ENCODE measurements at places on chromosomes 3 and 15.

DNA sequence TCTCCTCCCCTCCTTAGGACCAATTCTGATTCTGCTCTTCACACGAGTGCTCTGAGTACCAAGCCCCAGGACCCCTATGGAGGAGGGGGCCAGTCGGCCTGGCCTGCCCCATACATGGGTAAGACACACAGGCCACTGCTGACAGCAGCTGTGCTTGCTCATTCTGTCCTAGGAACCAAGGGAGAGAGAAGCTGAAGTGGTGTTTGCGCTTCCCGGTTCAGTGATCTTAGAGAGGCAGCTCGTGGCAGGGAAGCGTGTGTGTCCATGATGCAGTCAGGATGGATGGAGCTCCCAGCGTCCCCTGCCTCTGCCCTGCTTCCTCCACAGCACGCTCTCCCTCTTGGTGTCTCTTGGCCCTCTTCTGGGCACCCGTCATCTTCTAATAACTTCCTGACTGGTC is 77.6 kb downstream of the CRTC3 start:
- no peak for DNase-seq

DNA sequence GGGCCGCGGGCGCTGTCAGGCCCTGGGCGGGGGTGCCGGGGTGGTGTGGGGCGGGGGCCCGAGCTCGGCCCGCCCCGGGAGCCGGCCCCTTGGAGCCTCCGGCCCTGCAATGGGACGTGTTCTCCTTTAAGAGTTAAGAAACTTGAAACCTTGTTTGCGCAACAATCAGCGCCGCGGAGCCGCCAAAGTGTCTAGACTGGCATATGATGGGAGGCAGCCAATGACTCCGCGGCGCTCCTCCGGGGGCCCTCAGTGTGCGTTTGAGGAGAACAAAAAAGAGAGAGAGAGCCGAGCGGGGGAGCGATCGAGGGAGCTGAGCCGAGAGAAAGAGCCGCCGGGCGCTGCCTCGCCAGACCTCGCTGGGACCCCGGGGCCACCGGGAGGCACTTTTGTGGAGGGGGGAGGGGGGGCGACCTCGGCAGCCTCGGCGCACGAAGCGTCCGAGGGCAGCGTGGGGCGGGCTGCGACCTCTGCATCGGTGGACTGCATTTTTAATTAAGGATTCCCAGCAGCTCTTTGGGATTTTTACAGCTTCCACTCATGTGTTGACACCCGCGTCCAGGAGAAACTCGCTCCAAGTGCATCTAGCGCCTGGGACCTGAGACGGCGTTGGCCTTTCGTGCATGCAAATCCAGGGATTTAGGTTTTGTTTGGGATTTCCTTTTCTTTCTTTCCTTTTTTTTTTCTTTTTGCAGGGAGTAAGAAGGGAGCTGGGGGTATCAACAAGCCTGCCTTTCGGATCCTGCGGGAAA is at the start of gene SMAD6:
Gene SMAD6, plus strand, starts transcription at position 202 of the 752 bp plus-strand sequence. CDS start 1,023 bp downstream, outside the sequence.
- peak; percentile 88 for DNase-seq

DNA sequence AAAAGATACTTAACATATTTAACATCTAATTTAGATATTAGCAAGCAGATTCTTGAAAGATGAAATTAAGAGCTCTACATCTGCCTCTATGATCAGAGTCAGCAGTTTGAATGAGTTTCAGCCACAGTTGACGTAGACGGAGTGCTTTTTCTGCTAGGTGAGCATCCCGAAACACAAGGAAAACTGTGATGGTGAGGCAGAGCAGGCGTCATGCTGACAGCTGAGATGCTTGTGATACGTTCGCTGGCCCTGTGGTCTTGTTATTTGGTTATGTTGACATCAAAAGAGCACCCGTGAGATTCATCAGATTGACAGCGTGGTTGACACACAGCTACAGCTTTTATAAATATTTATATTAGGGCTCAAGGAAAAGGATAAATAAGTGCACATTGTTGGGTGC is 19.6 kb upstream of the GOLGA8B start:
- DNase-seq, result no peak

GRCh38 chr15:66907826-66908743 is 157.3 kb upstream of the SMAD3 start:
- peak; percentile 60 for DNase-seq

- no peak for DNase-seq
Measured at GRCh38 chr15:101069654-101069973, 150.5 kb downstream of the LRRK1 start.

- no peak for DNase-seq
Measured at GRCh38 chr15:76312540-76313174, 1.4 kb upstream of the ETFA start.

- DNase-seq, result peak; percentile 10
Measured at GRCh38 chr15:43316016-43316970, 14.1 kb downstream of the LCMT2 start.

- DNase-seq, result no peak
Measured at GRCh38 chr15:43881944-43882343, 55.1 kb downstream of the WDR76 start.

- DNase-seq, result no peak
Measured at GRCh38 chr15:55799291-55800212, 56.6 kb upstream of the PRTG start.

GRCh38 chr3:123371426-123371825 is 77.5 kb downstream of the ADCY5 start:
- no peak for DNase-seq

- no peak for DNase-seq
Measured at GRCh38 chr15:19899021-19899824, 642.4 kb downstream of the GOLGA6L6 start.

- DNase-seq, result peak; percentile 65
Measured at GRCh38 chr3:189981668-189982067, 139.0 kb downstream of the P3H2 start.

DNA sequence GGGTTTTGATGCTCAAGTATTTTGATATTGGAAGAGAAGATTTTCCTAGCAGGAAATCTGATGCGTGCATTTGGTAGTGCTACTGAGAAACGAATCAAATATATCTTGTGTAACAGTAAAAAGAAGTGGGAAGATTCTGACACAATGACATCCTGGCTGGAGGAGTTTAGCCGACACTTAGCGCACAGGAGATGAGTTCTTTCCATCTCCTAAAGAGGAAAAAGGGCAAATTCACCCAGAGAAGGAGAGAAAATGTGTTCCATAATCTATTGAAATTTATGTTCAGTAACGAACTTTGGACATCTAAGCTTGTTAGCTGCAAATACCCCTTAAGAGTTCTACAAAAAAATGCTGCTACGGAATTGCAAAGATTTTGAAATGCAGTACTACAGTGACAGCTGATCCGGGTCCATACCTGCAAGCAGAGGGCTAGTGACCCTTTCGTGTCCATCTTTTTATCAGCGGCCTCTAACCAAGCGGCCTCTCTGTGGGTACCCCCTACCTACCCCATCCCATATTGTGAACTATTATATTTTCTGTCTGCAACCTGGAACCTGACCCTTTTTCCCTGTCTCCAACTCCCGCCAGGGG is 971 bp downstream of the CPOX start:
- DNase-seq, result no peak

DNA sequence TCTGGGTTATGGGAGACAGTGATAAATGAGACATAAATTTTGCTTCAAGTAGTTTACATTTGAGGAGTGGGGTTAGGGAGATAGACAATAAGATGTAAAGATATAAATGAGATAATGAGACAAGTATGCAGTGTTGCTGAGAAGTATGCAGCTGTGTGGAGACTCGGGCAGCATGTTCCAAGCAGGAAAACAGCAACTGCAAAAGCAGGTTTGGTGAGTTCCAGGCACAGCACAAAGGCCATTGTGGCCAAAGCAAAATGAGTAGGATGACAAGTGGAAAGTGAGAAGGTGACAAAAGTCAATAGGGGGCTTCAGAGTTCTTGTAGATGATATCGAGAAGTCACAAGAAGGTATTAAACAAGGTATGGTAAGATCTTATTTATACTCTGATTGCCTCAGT is 259.1 kb upstream of the PEX5L start:
- no peak for DNase-seq

GRCh38 chr3:150097588-150097890 is 126.8 kb upstream of the PFN2 start:
- no peak for DNase-seq

DNA sequence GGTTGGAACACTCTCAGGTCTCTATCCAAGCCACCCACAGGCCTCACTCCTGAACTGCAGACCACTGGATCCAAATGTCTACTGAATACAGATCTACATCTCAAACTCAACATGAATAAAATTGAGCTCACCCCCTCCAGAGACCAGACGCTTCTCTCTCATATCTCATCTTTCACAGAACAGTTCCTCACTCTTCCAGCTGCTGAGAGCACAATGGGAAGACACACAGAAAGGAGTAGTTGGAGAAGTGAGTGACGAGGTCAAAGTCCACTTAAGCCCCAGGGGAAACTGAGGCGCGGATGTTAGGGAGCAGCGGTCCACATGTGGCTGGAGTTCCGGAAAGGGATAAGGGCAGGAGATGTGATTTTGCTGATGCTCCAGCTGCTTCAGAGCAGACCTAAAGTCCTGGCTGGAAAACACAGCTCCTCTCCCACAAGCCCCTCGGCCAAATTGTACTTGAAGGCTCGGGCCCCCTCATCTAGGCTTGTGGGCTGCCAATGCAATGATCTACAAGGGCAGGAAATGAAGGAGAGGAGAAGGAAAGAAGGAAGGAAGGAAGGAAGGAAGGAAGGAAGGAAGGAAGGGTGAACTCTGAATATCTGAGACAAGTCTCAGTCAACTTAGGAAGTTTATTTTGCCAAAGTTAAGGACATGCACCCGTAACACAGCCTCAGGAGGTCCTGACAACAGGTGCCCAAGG is 211.2 kb upstream of the TLE3 start:
- no peak for DNase-seq

GRCh38 chr3:45272032-45272810 is 46.1 kb upstream of the TMEM158 start:
- DNase-seq, result no peak

DNA sequence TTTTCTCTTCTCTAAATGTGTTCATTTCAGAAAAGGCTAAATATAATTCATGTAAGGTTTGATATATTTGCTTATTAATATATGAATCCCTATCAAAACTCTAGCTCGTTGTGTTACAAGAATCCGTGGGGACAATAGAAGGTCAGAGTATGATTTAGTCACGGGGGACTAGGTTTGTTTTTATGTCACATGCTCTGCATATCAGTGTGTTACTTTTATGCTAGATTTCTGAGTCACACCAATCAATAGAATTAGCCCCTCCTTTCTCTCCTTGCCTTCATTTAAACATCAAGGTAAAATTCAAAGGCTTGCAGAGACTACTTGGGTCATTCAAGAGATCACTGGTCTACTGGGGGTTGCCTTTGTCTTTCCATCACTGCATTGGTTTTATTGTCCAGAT is 636.1 kb downstream of the NR2F2 start:
- DNase-seq, result no peak

GRCh38 chr3:30776186-30776815 is 118.2 kb downstream of the GADL1 start:
- DNase-seq, result no peak
